ENCODE measurements at places on chromosomes 3 and 15.
A peak's percentile ranks its signal among the peaks of the same experiment; 100 is the strongest.

- no peak for DNase-seq
These were observed 225.2 kb upstream of the ICE2 start for GRCh38 chr15:60704129-60704528.

DNA sequence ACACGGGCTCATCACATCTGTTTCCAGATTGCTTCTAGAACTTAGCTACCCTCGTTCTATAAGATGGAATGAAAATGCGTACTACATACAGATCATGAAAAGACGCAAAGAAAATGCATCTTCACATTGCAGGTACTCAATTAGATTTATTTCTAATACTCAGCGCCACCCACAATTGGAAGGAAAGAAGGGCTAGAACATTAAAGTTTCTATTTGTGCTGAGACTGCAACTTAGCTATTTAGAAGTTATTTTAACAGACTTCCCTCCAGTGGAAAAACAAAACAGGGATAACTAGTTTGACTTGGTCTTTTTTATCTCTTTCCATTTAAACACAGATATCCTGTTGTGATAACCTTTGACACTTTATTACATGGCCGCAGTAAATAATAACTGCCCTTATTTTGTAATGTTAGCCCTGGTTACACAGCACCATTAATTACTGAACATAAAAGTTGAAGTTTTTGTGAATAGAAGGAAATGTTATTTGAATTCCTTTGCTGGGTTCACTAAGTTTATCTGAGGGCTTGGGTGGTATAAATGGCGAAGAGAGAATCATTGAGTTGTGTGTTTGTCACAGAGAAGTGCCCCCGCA is 86.9 kb upstream of the SLC25A26 start:
- DNase-seq: no peak

DNA sequence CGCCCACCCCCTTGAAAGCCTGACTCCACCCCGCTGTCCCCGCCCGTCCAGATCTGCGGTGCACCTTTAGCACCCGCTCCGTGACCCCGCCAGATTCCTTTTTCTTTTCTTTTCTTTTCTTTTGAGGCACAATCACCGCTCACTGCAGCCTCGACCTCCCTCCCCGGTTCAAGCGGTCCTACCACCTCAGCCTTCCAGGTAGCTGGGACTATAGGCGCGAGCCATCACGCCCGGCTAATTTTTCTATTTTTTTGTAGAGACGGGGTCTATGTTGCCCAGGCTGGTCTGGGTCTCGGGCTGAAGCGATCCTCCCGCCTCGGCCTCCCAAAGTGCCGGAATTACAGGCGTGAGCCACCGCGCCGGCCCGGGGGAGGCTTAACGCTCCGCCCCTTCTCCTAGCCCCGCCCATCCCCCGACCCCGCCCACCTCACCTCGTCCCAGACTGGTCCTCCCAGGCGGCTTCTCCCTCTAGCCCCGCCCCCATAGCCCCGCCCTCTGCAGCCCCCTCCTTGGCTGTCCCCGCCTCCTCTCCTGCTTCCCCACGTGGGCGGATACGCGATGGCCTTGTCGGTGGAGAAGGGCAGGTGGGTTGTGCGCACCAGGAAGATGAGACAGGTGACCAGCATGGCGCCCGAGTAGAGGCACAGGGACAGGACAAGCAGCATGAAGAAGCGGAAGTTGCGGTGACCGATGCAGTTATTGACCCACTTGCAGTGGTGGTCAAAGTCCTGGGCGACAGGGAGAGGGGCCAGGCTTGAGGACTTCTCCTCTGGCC is 3.2 kb downstream of the ZDHHC19 start:
- no peak for DNase-seq

DNA sequence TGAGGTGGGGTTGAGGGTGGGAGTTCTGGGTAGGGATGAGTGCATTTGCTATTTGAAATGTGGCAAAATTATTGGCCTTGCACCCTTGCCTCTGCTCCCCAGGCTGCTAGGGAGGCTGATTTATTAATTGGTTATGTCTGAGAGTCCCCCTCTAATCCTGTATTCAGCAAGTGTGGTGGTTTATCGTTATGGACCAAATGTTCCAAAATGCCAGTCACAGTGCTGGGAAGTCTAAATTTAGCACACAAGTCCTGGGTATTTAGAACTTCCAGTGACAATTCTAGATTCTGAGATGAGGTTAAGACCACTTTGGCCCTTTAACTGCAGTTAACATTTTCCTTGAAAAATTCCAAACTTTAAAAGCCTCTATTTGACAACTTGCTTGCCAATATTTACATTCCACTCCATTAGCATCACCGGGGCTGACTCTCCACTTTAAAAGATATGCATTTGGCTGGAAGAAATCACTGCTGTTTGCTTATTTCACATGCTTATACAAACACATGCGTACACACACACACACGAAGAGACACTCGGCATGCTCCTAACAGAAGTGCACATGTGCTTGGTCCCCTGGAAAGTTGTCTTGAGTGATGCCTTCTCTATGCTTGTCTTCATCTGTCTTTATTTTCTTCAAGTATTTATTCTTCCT is 247.7 kb downstream of the IL20RB start:
- DNase-seq: no peak

DNA sequence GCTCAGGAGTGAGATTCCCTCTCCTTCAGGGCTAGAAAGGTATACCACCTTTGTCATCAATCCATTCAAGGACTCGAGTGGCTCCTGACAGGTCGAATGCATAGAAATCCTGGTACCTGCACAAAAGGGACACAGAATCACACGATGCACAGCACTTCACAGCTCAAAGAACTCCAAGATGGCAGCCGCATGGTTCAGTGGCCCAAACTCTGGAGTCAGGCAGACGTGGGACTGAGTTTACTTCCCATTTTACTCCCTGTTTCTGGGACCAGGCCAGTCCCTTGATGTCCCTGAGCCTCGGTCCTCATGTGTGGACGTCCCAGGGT is 536 bp downstream of the WDR73 start:
- DNase-seq: no peak

DNA sequence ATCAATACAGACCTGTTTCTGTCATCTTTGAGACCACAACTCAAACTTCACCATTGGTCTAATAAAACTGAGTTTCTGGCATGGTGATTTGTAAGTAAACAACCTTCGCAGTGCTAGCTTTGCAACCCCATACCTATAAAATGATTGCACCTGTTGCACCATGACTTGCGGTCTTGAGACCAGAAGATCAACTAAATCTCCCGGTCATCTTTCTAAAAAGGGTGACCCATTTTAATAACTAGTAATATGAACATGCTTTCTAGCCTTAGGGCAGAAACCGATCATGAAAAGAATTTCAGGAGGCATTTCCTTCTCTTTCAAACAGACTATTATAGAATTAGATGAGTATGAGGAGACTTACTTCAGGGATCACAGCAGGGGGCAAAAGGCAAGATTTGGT is 151.9 kb upstream of the ZNF385D start:
- no peak for DNase-seq

DNA sequence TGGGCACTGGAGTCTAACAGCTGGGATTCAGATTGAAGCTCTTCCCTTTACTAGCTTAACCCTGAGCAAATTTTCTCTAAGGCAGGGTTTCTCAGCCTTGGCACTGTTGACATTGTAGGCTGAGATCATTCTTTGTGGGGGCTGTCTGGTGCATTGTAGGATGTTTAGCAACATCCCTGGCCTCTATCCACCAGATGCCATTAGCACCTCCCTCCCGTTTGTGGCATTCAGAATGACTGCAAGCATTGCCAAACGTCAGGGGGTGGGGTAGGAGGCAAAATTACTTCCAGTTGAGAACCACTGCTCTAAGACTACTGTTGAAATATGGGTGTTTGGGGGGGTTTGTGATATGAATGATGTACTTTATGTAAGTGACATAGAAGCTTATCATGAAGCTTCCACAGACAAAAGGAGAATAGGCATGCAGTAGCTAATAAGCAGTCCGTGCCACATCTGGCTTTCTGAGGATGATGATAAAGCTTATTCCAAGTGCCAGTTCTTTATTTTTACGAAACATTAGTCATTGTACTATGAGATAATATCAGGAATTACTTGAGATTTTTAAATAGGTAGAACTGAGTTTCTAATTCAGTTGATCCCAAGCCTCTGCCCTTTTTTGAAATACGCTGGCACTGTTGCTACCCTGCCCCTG is 39.3 kb downstream of the NKIRAS1 start:
- peak; percentile 92 for DNase-seq

DNA sequence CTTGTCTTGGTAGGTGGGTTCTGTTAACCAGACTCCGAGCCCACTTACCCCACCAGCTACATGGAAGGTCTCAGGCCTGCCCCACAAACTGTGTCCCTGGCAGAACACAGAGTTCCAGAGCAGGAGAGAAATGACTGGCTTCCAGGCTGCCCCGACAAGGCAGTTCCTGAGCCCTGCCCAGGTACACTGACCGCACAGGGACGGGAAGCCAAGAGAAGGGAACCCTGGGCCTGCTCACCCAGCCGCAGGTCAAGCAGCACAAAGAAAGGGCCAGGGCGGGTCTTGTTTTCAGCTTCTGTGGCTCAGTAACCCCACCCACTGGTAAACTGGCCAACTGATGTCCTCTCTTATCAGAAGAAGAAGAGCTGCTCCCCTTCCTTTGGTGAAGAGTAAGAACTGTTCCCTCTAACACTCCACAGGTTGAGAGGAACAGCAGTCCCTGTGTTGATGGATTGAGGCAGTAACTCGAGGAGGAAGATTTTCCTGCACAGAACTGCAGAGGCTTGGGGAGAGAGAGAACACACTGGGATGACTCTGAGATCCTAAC is 68.4 kb downstream of the CRTC3 start:
- no peak for DNase-seq

- no peak for DNase-seq
These were observed 95.2 kb downstream of the NUP210 start for GRCh38 chr3:13324835-13325501.

GRCh38 chr3:63909431-63909830 is 2.8 kb downstream of the SCAANT1 start:
- DNase-seq: no peak

GRCh38 chr3:3906171-3906570 is 106.9 kb downstream of the LRRN1 start:
- no peak for DNase-seq

All from skeletal muscle cell (primary cell).